IMR-90 (cell line): ENCODE measurements at places on chromosomes 3 and 15. TPM values are rescaled to one million over a fixed set of nuclear protein-coding genes. Genes with fewer than 3 reads are reported as not detected.

LDHAL6B gene
- not detected in 2 replicates for total RNA-seq

IRAK2 gene
- 8.1 and 8.6 TPM in 2 replicates for total RNA-seq

MCF2L2 gene
- under 0.01 TPM in 1 of 2 replicates, not detected in the other for total RNA-seq

IREB2 gene
- 12.2 and 23.6 TPM in 2 replicates for total RNA-seq

RTP2 gene
- total RNA-seq = not detected in 2 replicates

SLC22A14 gene
- total RNA-seq = under 0.01 TPM in 1 of 2 replicates, not detected in the other

MYZAP gene
- total RNA-seq = not detected in 2 replicates

DNA sequence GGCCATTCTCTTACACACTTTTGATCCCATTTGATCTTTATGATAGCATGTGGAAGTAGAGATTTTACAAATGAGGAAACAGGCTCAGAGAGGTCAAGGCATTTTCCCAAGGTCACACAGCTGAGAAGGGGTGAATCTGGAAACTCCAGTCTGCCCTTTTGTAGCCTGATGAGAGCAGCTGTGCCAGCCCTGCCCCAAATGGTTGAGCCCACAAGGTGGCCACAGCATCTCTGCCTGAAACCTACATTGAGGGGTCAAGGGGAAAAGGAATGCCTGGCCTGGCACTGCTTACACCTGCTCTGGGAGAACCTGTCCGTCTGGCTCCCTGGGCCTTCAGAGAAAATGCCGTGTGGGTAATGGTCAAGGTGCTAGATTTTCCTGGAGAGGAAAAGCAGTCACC, 200.2 kb upstream of the LINGO1 start:
- H3K27ac ChIP-seq = no peak overlapping the region
- H3K4me1 ChIP-seq = no peaks in the 10 kb centered on the region
- H3K36me3 ChIP-seq = no peaks in the 10 kb centered on the region
- peaks cover 56% of the 10 kb centered on the region for H3K27me3 ChIP-seq

DNA sequence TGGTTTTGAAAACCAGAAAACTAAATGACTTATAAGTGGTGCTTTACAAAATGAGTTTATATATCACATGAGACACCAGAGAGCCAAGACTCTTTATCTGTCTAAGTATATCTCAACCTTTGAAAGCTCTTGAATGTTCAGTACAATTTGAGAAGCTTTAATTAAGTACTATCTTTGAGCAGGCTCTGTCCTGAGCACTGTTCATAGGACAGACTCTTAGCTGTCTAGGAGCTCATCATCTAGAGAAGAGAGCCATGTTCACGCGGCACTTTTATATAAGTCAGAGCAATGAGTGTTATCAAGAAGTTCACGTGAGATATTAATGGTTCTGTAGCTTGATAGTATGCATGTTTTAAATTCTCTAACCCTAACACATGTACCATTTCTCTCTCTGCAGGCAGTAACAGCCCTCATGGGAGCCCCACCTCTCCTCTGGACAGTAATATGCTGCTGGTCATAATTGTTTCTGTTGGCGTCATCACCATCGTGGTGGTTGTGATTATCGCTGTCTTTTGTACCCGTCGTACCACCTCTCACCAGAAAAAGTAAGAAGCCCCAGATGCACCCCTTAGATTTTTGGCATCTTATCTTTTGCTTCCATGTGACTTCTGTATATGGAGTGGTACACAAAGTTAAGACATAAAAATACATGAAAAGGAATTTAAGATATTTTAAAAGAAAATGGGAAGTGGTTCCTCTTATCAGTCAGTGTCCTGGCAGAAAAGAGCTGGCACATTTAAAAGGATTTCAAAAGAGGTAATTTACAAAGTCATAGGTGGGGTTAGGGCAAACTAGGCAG, 86.0 kb downstream of the HCN4 start:
- no peaks in the 10 kb centered on the region for H3K27me3 ChIP-seq
- no peak for DNase-seq
- no peak overlapping the region for H3K4me3 ChIP-seq
- H3K27ac ChIP-seq = no peak overlapping the region
- peaks cover 8% of the 10 kb centered on the region; the same call in 1 of the 2 replicates for H3K36me3 ChIP-seq
- H3K4me1 ChIP-seq = no peaks in the 10 kb centered on the region

- H3K27me3 ChIP-seq = no peaks in the 10 kb centered on the region; the same call in 1 of the 2 replicates
- H3K36me3 ChIP-seq = no peaks in the 10 kb centered on the region
- DNase-seq = peak; percentile 52
- H3K4me3 ChIP-seq = no peak overlapping the region
- no peak overlapping the region for H3K27ac ChIP-seq
- no peaks in the 10 kb centered on the region for H3K4me1 ChIP-seq
These were observed 135.6 kb upstream of the SUCLG2 start for GRCh38 chr3:67790043-67790442.

DNA sequence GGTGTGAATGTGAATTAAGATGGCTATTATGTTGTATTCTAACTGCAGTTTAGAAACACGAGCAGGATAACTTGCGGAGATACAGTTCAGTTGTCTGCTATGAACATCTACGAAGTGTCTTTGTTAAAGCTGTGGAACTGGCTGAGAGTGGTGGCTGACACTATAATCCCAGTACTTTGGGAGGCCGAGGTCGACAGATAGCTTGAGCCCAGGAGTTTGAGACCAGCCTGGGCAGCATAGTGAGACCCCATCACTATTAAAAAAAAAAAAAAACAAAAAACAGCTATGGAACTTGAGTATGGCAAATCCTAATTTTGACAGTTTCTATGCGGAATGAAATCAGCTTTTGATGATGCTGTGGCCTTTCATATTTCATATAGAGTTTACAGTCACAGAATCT, 1.7 kb downstream of the EAF1 start:
- no peak for DNase-seq
- H3K36me3 ChIP-seq = peaks cover 10% of the 10 kb centered on the region

GRCh38 chr3:151393941-151394340, 9.4 kb upstream of the P2RY12 start:
- no peaks in the 10 kb centered on the region for H3K4me1 ChIP-seq
- DNase-seq = no peak
- H3K27me3 ChIP-seq = no peaks in the 10 kb centered on the region
- no peak overlapping the region for H3K27ac ChIP-seq
- no peaks in the 10 kb centered on the region for H3K36me3 ChIP-seq

- peak; percentile 85 for DNase-seq
- peak overlapping the region; percentile 67 for H3K27ac ChIP-seq
- peaks cover 2% of the 10 kb centered on the region; the same call in 1 of the 2 replicates for H3K36me3 ChIP-seq
- H3K4me3 ChIP-seq = peak overlapping the region; percentile 15; the same call in 1 of the 2 replicates
- peaks cover 14% of the 10 kb centered on the region for H3K4me1 ChIP-seq
- no peaks in the 10 kb centered on the region for H3K27me3 ChIP-seq
These were observed 2.8 kb downstream of the ABHD2 start for GRCh38 chr15:89090791-89091626.

- H3K27me3 ChIP-seq = no peaks in the 10 kb centered on the region
- H3K36me3 ChIP-seq = no peaks in the 10 kb centered on the region
- H3K4me1 ChIP-seq = no peaks in the 10 kb centered on the region
- no peak overlapping the region for H3K27ac ChIP-seq
- no peak for DNase-seq
These were observed 153.2 kb downstream of the CTNNB1 start for GRCh38 chr3:41352510-41352909.

- no peak overlapping the region for H3K27ac ChIP-seq
- no peak overlapping the region for H3K4me3 ChIP-seq
- peaks cover 11% of the 10 kb centered on the region for H3K4me1 ChIP-seq
- no peaks in the 10 kb centered on the region for H3K27me3 ChIP-seq
These were observed 34.4 kb downstream of the RAF1 start for GRCh38 chr3:12629560-12629959.

DNA sequence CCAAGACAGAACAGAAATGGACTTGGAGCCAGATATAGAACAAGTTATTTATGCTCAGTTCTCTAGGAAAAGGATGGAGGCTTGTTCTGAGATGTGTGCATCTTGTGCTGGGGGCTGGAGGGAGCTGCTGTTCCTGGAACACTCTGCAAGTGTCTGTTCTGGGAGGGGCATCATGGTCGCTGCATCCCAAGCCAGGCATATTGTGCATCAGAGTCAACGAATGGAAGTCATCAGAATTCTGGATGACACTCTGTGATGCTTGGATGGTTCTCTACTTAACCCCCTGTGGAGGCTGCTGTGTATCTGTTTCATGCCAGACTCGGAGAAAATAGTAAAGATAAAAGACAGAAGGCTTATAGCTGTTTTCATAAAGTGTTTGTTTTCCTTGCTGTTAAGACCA, 34.7 kb downstream of the RPL22L1 start:
- peaks cover 12% of the 10 kb centered on the region for H3K27me3 ChIP-seq
- H3K4me1 ChIP-seq = peaks cover under 1% of the 10 kb centered on the region; the same call in 1 of the 2 replicates
- DNase-seq = no peak
- no peak overlapping the region for H3K4me3 ChIP-seq
- no peaks in the 10 kb centered on the region for H3K36me3 ChIP-seq

DNA sequence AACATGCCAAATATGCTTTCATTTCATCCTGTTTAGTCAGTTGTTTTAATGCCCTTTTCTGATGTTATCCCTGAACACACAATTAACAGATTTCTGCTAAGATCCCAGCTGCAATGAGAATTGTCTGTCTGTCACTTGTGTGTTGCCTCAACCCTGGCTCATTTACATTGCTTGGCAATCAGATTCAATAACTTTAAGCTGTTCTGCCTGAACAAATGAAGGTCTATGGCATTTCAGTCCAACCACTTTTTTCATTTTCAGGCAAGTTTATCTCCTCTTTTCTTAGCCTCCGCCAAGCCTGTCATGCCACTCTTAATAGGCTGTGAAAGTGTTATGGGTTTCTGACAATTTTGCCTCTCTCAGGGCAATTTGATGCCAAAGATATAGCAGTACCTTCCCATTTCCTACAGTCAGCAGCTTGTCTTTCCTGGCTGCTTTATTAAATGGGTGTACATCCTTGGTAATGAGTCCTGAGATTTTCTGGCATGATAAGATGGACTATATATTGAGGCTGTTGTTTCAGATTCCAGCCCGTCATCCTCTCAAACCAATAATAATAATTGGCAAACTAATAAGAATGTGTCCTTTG, 68.7 kb upstream of the ADAMTS9 start:
- H3K27me3 ChIP-seq = no peaks in the 10 kb centered on the region
- H3K4me1 ChIP-seq = no peaks in the 10 kb centered on the region
- no peak overlapping the region for H3K27ac ChIP-seq
- H3K36me3 ChIP-seq = 0 out of 2 replicates have a peak, but pooled peaks cover 1% of the 10 kb centered on the region

DNA sequence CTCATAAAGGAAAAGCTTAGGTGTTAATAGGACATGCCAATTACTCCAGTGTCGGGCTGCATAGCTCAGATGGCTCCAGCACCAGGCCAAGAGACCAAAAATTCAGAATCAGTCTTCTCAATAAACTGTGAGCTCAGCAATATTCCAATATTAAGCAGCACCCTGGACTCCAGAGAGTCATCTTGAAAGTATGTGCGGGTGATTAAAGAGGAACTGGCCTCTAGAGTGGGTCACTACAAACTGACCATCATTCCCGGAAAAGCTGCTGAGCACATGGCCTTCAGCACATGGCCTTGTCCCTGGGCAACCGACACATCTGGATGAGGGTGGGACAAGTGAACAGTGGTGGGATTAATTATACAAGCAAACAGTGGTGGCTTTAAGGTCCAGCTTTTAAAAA, 59.0 kb downstream of the MAGI1 start:
- DNase-seq = peak; percentile 75
- H3K4me3 ChIP-seq = no peak overlapping the region
- no peaks in the 10 kb centered on the region for H3K27me3 ChIP-seq
- no peak overlapping the region for H3K27ac ChIP-seq

- no peaks in the 10 kb centered on the region for H3K36me3 ChIP-seq
- H3K4me1 ChIP-seq = peaks cover 37% of the 10 kb centered on the region
- no peak overlapping the region for H3K27ac ChIP-seq
- H3K4me3 ChIP-seq = no peak overlapping the region
- H3K27me3 ChIP-seq = peaks cover 28% of the 10 kb centered on the region
- DNase-seq = no peak
These were observed 10.9 kb downstream of the KBTBD13 start for GRCh38 chr15:65087411-65087810.

- no peaks in the 10 kb centered on the region for H3K27me3 ChIP-seq
- DNase-seq = no peak
- H3K4me3 ChIP-seq = no peak overlapping the region
- no peaks in the 10 kb centered on the region for H3K36me3 ChIP-seq
- no peak overlapping the region for H3K27ac ChIP-seq
These were observed 70.3 kb upstream of the ARL8B start for GRCh38 chr3:5051772-5052171.

DNA sequence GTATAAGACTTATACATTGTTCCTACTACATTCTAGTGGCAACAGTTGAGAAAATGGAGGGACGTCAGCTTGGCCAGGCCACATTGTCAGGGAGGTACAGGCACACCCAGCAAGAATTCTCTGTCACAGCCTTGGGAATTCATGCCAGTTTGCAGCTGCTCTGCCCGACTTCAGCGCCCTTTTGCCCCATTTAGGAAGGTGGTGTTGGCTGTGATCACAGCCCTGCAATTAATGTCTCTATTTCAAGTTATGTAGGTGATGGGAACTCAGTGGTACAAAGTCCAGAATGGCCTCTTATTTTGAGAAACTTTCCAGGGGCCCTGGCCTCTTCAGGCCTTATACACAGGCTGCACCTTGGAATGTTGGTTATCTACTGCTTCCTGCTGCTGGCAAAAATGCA, 26.7 kb downstream of the AMOTL2 start:
- H3K27ac ChIP-seq = no peak overlapping the region
- H3K27me3 ChIP-seq = no peaks in the 10 kb centered on the region
- DNase-seq = no peak
- H3K36me3 ChIP-seq = no peaks in the 10 kb centered on the region

DNA sequence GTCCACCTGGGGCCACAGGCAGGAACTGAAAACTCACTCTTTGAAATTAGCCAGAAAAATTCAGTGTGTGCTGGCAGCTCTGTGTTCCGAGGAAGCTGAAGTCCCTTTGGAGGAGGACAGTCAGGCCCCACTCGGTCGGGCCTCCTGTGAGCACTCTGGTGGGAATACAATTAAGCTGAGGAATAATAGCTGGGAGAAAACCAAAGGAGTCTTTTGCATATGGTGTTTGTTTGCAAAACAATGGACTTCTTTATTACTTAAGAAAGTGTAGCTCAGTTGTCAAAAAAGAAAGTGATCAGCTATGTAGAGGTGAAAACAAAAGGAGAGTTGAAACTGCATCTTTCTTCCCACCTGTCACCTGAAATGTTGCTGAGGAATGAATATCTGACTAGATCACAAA, 202.5 kb downstream of the MEIS2 start:
- peaks cover 4% of the 10 kb centered on the region for H3K4me1 ChIP-seq
- DNase-seq = no peak
- no peak overlapping the region for H3K4me3 ChIP-seq
- no peaks in the 10 kb centered on the region for H3K27me3 ChIP-seq

DNA sequence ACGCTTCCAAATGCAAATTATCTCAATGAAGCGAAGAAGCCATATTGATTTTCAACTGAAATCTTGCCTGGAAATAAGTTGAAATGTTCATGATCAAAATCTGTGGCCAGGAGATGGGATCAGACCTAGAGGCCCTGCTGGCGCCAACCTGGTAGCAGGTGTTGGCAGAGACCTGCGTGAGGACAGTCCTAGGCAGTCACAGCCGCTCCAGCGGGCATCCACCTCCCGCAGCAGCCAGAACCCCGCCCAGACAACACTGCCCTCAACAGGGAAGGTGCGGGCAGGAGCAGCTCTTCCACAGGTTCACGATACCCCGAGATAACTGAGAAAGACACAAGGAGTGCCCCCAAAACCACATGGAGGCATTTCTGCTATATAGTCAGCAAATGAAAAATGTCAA, 145.3 kb downstream of the XXYLT1 start:
- H3K4me1 ChIP-seq = peaks cover 4% of the 10 kb centered on the region; the same call in 1 of the 2 replicates
- H3K36me3 ChIP-seq = no peaks in the 10 kb centered on the region
- H3K27me3 ChIP-seq = no peaks in the 10 kb centered on the region
- no peak overlapping the region for H3K27ac ChIP-seq
- DNase-seq = no peak
